ENCODE measurements at places on chromosomes 16 and 17.

DNA sequence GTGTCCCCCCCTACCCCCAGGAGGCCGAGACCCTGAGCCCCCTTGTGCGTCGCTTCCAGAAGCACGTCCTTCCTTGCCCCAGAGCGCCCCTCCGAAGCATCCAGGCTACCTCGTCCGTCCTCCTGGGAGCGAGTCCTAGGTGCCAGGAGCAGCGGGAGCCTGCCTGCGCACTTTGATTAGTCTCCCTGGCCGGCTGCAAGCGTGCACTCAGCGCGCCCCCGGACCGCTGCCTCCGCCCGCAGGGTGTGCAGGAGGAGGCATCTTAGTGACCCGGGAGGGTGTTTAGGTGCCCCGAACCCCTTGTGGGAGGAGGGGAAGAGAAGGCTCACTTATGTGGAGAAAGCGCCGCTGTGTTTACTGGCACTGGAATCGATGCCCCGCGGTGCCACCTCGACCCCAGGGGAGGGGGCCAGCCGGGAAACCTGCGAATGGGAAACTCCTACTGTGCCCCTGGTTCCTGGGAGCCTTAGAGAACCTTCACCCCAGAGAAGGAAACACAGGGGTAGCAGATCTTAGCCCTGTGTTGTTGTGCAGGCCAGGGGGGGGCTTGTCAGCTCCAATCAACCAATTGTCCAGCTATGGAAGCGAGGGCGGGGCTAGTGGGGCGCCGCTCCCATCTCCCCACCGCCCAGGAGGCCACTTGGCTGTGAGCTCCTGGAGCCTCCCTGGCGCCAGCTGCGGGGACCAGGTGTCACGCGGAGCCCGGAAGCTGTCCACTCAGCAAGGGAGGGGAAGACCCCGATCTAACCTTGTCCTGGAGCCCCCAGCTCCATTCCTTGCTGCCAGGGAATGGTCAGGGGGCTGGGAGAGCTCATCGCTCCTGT, 922.8 kb upstream of the EEF2KMT start:
- DNase-seq = no peak

GRCh38 chr16:14013145-14013570, 58.0 kb upstream of the MRTFB start:
- DNase-seq = no peak

GRCh38 chr17:74240618-74241205, 27.3 kb downstream of the TTYH2 start:
- no peak for DNase-seq

DNA sequence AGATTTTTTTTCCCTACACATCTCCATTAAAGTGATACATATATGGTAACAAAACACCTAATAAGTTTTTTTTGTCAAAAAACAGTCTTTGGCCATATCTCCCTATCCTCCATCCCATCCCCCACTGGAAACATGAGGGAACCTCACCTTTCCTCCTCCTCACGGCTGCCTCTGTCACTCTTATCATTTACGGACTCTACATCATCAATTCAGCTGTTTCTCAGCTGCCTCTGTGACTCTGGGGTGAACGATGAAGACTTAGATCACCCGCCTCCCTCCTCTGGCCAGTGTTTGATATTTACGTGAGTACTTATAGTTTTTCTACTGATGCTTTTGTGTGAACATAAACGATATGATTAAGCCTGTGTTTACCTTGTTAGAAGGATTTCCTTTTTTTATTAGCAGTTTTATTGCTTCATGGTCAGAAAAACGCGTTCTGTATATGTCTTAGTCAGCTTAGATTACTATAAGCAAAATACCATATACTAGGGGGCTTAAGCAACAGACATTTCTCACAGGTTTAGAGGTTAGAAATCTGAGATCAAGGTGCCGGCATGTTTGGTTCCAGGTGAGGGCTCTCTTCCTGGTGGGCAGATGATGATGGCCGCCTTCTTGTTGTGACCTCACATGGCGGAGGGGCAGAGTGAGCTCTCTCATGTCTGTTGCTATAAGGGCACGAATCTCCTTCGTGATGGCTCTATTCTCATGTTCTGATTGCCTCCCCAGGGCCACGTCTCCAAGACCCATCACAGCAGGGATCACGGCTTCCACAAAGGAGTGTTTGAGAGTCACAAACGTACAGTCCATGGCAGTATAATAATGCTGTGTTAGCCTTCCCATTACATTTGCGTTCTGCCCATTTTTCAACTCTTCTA, 32.1 kb downstream of the DNAH17 start:
- DNase-seq = no peak

GRCh38 chr16:87434146-87434667, 42.1 kb downstream of the MAP1LC3B start:
- DNase-seq = peak; percentile 17

GRCh38 chr16:3919413-3919812, 38.9 kb upstream of the CREBBP start:
- DNase-seq = no peak

- peak; percentile 25 for DNase-seq
These were observed 50.4 kb downstream of the OR1D5 start for GRCh38 chr17:3012926-3013581.

GRCh38 chr16:18833707-18834505, 32.6 kb upstream of the ARL6IP1 start:
- DNase-seq = no peak

- DNase-seq = no peak
These were observed 6.6 kb downstream of the FASN start for GRCh38 chr17:82091264-82092066.

- no peak for DNase-seq
These were observed 60.4 kb upstream of the MRC2 start for GRCh38 chr17:62566996-62567578.

DNA sequence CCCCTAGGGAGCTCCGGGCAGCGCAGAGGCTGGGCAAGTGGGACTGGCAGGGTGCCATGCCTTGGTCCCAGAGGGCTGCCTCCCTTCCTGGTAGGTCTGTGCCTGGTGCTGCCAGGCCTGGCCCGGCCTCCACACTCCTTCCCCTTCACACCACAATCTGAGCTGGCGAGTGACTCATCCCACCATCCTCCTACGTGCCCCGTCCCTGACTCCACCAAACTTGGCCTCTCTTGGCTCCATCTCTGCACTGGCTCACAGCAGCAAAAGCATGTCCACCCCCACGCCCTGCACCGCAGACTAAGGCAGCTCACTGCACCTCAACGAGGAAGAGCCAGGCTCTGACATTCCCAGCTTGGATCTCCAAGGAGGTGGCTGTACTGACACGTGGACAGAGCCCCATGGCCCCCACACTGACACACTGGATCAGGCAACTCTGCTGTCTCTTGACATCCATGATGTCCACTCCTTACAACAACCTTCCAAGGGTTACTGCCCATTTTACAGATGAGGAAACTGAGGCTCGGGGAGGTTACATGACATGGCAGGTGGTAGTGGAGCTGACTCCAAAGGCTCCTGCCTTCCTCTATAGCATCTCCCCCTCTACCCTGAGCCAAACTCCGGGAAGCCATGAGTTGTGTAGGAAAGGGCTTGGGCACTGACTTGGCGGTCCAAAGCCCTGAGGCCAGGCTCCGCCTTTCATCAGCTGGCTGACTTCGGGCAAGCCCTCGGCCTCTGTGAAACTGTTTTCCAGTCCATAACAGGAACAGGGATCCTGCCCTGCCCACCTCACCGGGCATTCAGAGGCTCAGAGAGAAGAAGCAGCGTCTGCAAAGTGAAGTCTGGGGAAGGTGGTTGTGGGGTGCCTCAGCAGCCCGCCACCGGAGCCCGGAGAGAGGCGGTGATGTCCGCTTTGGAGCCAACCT, 20.1 kb upstream of the KRT19 start:
- DNase-seq = peak; percentile 95

- no peak for DNase-seq
These were observed 45.2 kb upstream of the GSE1 start for GRCh38 chr16:85567935-85568334.

- DNase-seq = no peak
These were observed 5.6 kb upstream of the MPHOSPH6 start for GRCh38 chr16:82175627-82176026.

GRCh38 chr16:29745121-29745852, 503 bp downstream of the C16orf54 start:
- no peak for DNase-seq

DNA sequence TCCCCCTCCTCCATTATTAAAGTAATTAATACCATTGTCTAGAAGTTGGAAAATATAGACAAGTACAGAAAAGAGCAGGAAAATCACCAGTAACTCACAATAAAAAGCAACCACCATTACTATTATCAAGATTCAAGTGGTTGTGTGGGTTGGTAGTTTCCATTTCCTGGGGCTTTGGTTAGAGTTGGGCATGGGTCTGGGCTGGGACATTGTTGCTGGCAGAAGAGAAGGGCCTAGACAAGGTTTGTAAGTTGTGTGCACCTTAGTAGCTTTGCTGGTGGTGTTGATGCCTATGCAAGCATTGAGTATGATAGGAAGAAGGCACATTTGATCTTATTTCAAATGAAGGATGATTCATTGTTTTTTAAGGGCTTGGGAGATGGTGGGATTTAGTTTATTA, 25.4 kb upstream of the NFATC3 start:
- DNase-seq = no peak

GRCh38 chr17:14838567-14838966, 426.6 kb downstream of the PMP22 start:
- DNase-seq = no peak

- DNase-seq = no peak
These were observed 30.5 kb downstream of the ITGAE start for GRCh38 chr17:3770466-3770865.

DNA sequence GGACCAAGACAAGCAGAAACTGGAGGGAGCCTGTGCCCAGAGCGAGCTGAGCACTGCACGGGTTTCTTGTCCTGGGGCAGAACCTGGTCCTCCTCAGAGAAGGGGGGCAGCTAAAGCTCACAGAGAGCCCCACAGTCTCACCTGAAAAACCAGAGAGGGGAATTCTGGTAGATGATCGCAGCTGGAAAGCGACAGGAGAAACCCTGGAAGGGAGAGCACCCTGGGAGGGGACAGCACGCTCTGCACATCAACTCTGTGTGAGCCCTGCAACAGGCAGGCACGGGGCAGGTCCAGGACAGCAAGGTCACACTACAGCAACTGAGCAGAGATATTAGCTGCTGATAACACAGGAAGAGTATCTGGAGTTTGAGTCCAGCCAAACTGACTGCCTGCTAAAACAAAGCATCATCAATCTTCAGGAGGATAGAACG, 18.2 kb downstream of the ZCCHC14 start:
- DNase-seq = no peak

DNA sequence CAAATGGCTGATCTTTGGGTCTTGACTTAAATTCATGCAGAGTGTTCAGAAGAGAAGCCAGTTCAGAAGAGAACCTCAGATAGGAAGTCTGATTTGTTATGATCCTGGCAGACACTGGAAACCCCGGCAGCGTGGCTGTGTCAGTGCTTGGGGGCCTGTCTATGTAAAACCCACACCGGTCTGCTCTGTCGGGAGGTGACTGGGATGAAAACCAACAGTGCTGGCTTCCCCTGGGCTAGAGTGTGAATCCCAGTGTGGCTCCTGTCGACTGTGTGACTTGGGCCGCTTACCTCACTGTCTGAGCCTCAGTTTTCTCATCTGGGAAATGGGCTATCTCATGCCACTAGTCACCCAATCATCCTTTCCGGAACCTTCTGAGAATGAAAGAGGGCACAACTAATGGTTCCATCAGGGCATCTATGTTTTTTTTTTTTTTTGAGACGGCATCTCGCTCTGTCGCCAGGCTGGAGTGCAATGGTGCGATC, 92.4 kb downstream of the FOXL1 start:
- no peak for DNase-seq

DNA sequence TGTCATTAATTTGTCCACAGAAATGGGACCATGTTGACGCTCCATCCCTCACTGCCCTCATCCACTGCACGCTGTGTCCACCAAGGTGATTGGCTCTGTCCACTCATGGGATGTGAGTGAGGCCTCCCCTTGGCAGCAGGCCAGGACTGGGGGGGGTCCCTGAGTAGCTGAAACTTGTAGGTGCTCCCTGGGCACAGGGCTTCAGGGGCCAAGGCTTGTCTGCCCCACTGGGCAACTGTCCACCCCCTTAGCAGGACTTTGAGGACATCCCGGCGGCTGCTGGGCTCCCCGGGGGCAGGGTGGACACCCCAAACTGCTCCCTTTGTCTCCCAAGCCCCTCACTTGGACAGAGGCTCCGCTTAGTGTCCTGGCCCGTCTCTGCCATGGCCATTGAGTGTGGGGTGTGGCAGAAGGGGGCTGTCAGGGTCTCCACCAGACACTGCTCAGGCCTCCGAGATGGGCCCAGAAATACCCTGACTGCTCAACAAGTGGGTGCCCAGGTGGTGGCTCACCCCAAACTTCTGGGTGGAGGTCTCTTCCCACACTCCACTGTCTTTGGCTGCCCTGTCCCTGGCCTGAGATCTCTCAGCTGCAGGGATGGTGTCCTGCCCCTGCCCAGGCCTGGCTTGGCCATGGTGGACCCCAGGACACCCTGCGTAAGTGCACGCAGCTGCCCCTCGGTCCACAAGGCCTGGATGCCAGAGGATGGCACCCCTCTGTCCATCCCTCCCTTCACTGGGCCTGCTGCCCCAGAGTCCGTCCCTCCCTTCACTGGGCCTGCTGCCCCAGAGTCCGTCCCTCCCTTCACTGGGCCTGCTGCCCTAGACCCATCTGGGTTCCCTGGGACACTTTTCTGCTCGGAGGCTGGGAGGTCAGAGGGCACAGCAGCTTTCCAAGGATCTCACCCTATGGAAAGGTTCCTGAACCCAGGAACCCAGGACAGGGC, 2.9 kb upstream of the RAB40C start:
- no peak for DNase-seq

GRCh38 chr16:87945351-87946042, 5.7 kb upstream of the BANP start:
- DNase-seq = no peak

- no peak for DNase-seq
These were observed 187.4 kb upstream of the WSB1 start for GRCh38 chr17:27106347-27106981.

DNA sequence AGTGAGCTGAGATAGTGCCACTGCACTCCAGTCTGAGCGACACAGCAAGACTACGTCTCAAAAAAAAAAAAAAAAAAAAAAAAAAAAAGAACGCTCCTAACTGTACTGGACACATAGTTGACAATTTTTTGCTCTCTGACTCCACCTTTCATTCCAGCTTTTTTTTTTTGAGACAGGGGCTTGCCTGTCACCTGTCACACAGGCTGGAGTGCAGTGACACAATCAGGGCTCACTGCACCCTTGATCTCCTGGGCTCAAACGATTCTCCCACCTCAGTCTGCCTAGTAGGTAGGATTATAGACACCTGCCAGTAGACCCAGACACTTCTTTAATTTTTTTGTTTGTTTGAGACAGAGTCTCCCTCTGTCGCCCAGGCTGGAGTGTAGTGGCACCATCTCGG, 2.6 kb upstream of the CRLF3 start:
- no peak for DNase-seq

DNA sequence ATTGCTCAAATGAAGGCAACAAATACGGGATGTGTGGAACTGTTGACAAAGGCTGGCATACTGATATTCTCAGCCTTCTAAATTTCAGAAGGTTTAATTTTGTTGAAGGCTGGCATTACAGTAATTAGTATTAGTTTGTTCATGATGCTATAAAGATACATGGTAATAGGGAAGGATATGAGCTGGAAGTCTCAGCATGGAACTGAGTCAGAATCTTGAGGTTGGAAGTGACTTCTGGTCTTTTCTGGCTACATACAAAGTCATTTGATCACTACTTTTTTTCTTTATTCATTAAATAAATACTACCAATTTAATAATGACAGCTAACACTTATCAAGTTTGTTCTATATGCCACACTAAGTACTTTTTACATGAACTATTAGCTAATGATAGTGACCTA, 22.6 kb downstream of the RABEP1 start:
- DNase-seq = no peak
